ENCODE measurements at places on chromosomes 11 and 22.

DNA sequence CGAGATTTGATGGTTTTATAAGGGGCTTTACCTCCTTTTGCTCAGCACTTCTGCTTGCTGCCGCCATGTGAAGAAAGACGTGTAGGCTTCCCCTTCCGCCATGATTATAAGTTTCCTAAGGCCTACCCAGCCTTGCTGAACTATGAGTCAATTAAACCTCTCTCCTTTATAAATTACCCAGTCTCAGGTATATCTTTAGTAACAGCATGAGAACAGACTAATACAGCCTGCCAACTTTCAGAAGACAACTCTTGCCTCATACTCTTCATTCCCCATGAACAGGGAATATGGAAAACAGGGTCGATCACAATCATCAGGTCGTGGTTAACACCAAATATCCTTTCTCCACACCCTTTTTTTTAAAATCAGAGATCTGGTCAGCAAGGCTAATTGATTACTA lies 83.0 kb downstream of the MPPED2 start:
- DNase-seq = no peak

DNA sequence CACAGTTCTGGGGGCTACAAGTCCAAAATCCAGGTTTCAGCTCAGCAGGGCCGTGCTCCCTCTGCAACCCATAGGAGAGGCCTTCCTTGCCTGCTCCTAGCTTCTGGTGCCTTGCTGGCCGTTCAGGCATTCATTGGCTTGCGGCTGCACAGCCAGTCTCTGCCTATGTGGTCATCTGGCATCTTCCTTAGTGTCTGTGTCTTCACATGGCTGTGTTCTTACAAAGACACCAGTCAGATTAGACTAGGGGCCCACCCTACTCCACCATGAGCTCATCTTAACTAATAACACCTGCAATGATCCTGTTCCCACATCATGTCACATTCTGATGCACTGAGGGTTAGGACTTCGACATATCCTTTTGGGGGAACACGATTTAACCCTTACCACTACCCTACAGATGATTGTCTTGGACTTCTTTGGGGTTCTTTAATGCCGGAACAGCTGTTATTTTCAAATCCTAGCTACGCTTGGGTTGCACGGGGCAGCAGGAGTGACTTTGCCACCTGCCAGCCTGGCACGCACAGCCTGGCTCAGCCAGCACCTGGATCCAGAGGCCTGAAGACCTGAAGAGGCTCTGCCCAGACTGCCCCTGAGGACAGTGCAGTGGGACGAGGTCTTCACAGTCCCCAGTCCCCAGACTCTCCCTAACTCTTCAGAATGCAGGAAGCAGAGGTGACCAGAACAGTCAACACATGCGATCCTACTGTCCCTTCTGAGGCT lies 7.7 kb upstream of the NEAT1 start:
- DNase-seq = no peak

DNA sequence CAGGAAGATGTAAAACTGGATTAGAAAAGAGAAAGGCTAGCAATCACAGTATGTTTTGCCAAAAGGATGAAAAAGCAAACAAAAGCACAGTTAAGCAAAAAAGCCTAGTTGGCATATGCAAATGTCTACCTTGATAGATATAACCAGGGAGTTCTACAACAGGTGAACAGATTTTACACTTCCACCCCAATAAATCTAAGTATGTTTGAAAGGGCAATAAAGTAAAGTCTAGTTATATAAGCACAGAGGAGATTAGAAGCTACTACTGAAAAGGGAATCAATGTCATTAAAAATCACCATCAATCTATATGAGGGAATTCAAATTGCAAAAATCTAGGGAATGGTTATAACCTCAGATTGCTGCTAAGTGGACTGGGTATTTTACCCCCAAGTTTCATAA lies 49.7 kb downstream of the CELF1 start:
- no peak for DNase-seq

DNA sequence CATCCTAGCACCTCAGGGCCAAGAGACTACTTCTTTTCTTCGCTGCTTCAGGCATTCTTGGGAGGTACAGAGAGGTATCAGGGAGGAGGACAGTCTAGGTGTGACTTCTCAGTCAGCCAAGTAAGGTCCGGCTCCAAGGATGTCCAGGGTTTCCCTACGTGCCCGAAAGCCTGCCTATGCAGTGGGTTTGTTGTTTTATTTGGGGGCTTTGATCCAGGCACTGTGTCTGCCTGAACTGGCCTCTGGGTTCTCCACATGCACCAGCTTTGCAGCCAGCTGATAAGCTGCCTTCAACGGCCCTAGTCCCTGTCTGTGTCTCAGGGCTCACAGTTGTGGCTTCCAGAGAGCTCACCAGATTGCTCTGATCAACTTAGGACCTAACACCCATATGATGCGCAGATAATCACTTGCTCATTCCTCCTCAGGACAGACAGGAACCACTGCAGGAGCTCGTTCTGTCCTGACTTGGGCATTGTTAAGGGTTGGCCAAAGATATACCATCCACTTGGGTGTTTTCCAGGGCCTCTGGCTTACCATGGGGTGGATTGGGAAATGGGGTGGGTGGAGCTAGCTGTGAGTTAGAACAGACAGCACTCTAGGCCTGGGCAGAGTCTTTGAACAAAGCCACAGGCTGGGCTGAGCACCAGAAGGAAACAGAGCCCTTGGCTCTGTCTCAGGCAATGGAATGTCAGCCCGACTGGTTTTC lies 45.5 kb upstream of the CRYBB3 start:
- no peak for DNase-seq

DNA sequence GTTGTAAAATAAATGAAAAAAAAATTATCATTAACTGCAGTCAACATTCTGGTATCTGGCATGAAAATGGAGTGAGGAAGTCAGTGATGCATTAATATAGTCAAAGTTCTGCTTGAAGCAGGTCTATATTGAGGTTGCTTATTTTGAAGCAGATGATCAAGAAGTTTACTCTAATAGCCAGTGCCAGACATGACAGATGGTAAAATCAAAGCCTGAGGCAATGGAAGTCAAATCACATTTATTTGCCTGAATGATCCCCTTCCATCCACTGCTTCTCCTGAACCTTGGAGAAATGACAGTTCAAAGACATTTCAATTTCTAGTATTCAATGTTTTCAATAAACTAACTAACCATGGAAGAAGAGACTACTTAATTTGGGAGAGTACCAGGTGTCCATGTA lies 430.0 kb downstream of the FAM181B start:
- no peak for DNase-seq

GRCh38 chr22:22349455-22349836 lies 104.9 kb downstream of the VPREB1 start:
- DNase-seq = no peak

DNA sequence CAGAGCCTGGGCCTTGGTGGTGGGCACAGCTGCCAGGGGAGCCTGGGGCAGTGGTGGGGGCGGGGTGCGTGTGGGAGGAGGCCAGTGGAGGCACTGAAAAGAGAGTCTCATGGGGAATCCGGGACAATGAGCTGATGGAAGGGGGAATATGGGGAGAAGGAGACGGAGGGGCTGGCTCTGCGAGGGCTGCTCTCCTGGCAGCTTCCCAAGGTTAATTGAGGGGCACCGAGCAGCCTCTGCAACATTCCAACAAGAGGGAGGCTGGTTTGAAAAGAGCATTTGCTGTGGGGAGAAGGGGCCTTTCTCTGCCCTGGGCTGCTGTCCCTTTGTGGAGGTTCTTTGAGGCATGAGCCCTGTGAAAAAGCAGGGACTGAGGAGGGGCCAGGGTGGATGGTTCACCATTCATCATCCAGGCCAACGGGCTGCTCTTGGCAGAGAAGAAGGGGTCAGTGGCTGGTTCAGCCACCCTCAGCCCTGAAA lies 9.4 kb upstream of the IGSF9B start:
- DNase-seq = no peak

DNA sequence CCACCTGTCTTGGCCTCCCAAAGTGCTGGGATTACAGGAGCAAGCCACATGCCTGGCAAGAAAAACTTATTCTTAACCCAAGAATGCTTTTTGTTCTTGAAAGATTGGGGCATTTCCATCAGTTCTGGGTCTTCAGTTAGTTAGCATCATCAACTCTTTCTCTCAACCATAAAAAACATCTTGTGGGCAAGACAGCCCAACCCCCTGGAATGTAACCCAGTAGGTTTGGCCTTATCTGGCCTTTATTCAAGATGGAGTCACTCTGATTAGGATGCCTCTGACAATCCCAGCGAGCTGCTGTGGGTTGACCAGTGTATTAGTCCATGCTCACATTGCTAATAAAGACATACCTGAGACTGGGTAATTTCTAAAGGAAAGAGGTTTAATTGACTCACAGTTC lies 9.2 kb upstream of the TPCN2 start:
- DNase-seq = no peak

DNA sequence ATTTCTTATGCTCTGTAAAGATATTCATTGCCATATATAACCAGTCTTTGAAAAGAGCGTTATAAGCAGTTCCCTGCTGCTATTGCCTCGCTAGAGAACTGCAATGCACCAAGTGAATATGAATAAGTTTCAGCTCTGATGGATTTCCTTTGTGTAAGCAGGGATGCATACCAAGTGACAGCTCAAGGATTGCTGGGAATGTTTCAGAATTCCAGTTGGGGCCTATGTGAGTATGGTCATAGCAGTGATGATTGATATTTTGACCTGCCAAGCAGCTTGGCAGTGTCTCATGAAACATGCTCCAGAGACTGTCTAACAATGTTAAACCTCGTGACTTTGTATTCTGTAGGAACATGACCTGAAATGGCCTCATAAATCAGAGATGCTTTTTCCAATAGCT lies 312.6 kb downstream of the C11orf87 start:
- DNase-seq = no peak

- no peak for DNase-seq
These were observed 2.8 kb downstream of the PDGFB start for GRCh38 chr22:39241794-39242594.

- no peak for DNase-seq
These were observed 44.8 kb upstream of the SMCO4 start for GRCh38 chr11:93587858-93588581.

DNA sequence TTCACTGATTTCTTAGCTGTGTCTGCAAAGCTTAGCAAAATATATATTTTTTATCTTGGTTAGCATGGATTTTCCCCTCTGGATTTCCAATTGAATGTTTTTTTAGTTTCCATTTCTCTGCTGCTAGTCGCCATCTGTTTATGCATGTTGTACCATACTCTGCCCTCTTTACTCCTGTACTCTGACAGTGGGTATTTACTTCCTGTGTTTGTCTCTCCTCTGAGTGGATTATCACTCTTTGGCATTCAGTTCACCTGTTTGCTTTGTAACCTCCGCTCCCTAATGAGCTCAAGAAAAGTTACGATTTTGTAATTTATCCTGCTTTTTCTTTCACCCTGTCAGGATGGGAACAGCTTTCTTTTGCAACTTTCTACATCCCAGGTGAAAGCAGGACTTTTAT lies 59.1 kb downstream of the PDHX start:
- no peak for DNase-seq

GRCh38 chr11:17521106-17521900 lies 22.9 kb downstream of the USH1C start:
- DNase-seq = no peak

DNA sequence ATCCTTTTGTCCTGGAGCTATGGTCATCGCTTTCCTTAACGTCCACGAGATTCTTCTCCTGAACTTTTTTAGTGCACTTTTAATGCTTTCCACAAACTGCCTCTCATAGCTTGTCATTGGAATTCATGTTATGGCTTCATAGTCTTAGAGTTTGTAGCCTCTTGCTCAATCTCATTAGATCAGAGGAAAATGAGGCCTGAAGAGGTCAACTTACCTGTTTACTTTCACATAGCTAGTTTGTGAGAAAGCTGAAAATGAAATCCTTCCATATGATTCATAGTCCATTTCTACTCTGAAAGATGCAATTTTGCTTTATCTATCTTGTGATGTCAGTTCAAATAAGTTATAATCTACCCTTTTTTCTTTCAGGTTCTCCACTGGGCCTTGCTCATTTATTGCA lies 1747.2 kb upstream of the RAG2 start:
- DNase-seq = no peak

DNA sequence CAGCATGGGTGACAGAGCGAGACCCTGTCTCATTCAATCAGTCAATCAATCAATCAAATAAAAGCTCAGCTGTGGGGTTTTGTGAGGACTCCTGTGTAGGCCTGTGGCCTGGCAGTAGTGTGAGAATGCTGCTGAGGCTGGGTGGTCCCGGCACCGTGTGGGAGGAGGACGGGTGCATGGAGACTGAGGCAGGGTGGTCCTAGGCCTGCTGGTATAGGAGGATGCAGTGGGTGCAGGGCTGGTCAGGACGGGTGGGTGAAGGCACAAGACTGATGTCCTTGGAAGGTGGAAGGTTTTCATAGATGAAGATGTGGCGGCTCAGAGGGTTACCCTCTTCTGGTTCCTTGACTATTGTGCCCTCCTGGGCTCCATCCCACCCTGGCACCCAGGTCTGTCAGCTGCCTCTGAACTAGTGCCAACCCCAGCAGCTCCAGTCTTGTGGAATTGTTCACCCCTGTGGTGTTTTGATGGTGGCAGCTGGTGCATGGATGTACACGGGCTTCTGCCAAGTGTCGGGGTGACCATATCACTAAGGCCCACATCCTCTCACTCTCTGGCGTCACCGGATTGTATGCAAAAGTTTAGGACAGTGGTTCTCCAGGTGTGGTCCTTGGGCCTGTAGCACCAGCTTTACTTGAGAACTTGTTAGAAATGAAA lies 23.7 kb downstream of the TANGO2 start:
- DNase-seq = no peak

DNA sequence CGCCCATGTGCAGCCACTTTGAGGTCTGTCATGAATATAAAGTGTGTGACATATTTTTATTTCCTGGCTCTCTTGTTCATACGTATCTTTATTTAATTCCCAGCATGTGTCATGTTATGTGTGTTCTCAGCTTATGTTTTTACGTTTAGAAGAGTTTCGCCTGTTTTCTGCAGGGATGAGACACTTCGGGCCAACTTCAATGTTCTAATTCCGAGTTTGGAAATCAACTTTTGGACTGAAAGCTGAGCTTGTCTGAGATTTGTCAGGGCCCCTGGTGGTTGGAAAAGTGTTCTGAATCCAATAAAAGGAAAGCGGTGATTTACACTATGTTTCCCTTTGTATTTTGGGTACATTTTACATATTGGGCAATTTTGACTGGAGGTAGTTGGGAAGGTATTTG lies 810.7 kb downstream of the TBC1D22A start:
- no peak for DNase-seq

GRCh38 chr22:30422481-30423300 lies 2.9 kb upstream of the MTFP1 start:
- no peak for DNase-seq

- no peak for DNase-seq
These were observed 2.6 kb upstream of the MYOD1 start for GRCh38 chr11:17716807-17717206.
